Activated T-cell treated with anti-CD3 and anti-CD28 coated beads, Interleukin-2, amount 50 U/mL, for 4 hours (primary cell): ENCODE measurements at places on chromosomes 3 and 15. TPM values are rescaled to one million over a fixed set of nuclear protein-coding genes. Genes with fewer than 3 reads are reported as not detected.

DNA sequence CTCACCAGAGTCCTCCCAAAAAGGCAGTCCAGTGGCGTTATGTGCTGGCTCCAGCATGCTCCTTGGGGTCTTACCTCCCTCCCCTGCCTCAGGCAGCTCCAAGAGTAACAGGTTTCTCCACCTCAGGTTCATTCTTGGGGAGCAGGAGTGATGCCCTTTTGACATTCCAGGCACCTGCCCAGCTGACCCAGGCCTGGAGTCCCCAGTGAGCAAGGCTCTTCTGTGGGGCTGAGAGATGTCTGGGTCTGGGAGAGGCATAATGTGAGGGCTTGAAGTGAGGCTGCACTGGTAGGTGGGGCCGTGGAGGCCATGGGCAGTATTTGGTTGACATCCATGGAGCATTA lies 15.3 kb downstream of the PXYLP1 start:
- DNase-seq, result no peak

- no peak for DNase-seq
Measured at GRCh38 chr3:71530903-71531530, 52.5 kb downstream of the FOXP1 start.

GRCh38 chr3:50126287-50127211 lies 28.6 kb upstream of the SEMA3F start:
- no peak for DNase-seq

DNA sequence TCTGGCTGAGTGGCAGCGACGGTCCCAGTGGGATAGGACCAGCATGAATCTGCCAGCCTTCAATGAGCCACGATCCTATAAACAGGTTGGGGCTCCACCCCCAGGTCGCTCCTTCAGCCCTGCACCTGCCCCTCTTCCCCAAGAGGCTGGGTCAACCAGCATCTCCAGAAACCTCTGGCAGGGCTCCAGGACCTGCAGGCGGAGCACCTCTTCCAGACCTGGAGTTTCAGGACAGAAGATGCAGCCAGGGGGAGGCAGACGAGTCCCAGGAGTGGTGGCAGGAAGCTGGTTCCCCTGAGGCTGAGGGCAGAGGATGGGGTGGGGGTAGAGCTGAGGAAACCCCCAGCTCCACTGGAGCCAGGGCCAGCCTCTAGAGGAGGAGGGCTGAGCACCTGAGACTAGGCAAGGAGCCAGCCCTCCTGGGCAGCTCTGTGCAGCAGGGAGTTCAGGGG lies at the start of gene PLA2G4D:
TSS of gene PLA2G4D (minus strand) at position 51 of the 452 bp plus-strand sequence. CDS start 103 bp downstream, outside the sequence.
- DNase-seq, result no peak

DNA sequence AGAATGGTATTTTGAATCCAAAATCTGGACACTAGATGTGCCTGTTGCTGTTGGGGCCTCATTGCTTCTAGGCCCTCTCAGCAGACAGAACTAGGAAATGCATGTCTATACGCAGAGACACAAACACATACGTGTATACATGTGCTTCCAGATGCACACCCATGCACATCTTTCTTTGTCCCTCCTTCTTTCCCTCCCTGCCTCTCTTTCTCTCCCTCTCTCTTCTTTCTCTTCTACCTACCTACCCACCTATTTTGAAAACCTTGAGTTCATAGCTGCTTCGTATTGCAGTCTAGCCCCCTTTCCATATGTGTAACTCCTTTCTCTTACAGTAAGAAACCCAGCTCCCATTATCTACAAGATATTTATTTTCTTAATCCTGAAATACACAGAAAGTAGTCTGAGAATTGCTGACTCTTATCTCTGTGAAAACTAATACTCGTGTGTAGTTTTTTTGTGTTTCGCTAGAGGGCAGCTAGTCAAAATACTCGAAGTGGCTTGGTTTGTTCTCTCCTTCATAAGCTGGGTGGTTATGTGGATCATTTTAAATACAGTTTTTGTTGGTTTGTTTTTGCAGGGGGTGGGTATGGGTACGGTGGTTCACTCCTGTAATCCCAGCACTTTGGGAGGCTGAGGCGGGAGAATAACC lies 18.5 kb downstream of the RPL32 start:
- no peak for DNase-seq

GRCh38 chr3:196357905-196358304 lies 19.7 kb upstream of the TM4SF19 start:
- no peak for DNase-seq

GRCh38 chr15:101807345-101807945 lies 4.1 kb downstream of the OR4F6 start:
- no peak for DNase-seq

DNA sequence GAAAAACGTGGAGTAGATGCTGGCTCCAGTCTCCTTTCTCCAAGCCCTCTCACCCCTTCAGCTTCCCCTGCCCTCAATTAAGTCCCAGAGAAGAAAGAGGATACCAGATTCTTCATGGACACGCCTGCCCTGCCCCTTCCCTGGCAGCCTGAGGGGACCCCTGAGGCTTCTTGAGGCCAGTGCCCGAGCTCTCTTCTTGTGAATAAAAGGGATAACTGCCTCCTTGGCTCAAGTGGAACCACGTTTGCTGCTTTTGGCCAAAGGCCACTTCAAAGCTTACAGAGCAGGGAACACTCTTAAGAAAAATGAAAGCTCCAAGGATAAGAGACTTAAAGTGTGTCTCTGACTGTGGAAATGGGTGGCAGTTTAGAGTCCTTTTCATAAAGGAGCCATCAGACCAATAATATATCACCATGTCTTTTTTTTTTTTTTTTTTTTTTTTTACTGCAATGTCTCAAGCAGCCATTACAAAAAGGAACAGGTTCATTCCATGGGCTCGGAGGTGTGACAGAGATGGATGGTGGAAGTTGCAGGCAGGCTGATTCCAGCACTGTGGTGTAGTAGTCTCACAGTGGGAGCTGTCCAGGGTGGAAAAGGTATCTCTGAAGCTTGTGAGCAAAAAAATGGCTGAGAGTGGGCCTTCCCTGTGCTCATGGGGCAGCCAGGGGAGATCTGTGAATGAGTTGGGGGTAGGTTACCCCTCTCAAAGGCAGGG lies 108.8 kb downstream of the SEMA5B start:
- DNase-seq, result no peak

Gene ZBED2
- 325 TPM for total RNA-seq

Gene GSK3B
- total RNA-seq, result 29.2 TPM

Gene RFTN1
- total RNA-seq, result 72.4 TPM

Gene LYZL4
- not detected for total RNA-seq
